ENCODE measurements at places on chromosomes 12 and 14.

DNA sequence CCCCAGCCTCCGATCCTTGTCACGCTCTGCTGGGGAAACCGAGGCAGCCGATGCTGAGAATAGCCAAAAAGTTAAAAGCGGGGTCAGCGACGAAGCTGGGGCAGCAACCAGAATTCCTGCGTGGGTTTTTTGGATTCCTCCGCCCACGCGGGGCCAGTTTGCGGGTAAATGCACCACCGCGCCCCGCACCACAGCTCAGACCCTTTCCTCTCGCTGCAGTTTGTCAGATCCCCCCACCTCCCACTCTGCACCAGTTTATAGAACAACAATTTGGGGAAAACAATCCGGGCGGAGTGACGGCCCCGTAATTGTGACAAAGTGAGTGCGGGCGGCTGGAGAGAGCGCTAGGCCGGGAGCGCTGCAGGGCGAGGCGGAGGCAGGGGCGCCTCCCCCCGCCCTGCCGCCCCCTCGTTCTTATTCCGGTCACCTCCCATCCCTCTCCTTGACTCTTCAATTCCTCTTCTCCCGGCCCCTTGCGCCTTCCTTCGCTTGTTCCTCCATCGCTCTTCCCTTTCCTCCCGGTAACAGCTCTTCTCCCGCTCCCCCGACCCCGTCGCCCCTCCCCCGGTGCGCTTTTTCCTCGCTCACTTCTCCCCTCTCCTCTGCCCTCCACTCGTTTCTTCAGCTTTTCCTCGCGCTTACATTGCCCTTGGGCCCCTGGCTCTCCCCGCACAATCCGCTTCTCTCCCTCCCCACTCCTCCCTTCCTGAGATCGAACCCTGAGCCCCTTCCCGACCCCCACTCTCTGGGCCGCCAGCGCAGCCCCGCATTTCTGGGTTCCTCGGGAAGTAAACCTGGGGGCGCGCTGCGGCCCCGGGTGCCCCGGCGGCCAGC is 646 bp upstream of the DNAJC22 start:
- DNase-seq, result no peak

GRCh38 chr12:13539051-13539450 is 342.5 kb downstream of the EMP1 start:
- no peak for DNase-seq

GRCh38 chr12:75041472-75041871 is 168.2 kb downstream of the KCNC2 start:
- no peak for DNase-seq

DNA sequence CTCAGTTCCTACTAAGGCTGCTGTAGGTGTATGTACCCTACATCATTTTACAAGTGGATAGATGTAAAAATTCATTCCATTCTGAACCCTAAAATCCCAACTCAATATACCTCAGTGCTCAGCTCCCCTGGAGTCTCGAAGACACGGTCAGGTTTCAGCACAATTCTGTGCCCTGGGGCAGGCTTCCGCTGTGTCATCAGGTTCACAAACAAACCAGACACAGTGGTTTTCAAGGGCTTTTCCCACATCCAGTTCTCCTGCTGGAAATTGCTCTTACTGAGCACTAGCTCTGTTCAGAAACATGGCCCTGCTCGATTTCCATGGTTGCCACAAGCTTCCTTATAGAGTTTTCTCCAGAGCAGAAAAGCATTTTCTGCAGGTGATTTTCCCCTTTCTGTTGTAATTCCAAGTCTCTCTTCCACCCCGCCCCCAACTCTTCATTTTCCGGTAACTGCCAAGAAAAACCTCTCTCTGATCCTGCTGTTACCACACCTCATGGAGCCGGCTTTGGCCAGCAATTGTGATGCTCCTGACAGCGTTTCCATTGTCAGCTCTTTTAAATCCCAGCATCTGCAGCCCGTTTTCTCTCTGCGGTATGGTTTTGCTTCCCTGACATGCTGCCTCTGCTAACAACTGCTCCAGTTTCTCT is 483.0 kb upstream of the CCDC196 start:
- DNase-seq, result no peak

DNA sequence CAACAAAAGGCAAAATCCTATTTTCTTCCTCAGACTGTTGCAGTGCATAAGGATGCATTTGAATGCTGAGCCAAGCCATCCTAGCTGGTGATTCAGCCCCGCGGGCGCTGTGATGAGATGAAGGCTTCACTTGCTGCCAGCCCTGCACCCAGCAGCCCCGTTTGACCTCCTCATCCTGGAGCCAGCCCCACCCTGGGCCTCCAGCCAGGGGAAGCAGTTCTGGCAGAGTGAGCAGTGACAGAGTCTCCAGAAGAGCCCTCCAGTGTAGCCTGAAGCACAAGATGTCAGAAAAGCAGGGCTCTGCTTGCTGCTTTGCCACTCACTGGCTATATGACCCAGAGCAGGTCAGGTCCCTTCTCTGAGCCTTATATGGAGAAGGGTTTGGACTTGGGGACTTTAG is 96.2 kb upstream of the HSPB8 start:
- DNase-seq, result no peak

DNA sequence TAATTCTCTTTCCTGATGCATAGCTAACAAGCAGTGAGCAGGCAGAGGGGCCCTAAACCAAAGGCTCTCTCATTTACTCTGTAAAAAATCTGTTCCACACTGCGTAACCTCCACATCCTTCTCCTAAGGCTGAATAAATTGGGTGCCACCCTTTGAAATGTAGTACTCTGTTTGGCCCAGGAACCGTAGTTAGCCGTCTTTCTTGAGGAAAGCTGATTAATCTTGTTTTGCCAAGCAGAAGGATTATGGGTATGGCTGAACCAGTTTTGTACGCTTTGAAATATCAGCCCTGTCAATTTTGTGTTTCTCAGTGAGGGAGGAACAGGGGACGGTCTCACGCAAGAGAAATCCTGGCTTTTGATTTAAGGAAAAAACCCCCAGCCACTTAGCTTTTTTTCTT is 19.7 kb downstream of the EML1 start:
- no peak for DNase-seq

- no peak for DNase-seq
Measured at GRCh38 chr12:92640691-92641090, 62.1 kb upstream of the PLEKHG7 start.

DNA sequence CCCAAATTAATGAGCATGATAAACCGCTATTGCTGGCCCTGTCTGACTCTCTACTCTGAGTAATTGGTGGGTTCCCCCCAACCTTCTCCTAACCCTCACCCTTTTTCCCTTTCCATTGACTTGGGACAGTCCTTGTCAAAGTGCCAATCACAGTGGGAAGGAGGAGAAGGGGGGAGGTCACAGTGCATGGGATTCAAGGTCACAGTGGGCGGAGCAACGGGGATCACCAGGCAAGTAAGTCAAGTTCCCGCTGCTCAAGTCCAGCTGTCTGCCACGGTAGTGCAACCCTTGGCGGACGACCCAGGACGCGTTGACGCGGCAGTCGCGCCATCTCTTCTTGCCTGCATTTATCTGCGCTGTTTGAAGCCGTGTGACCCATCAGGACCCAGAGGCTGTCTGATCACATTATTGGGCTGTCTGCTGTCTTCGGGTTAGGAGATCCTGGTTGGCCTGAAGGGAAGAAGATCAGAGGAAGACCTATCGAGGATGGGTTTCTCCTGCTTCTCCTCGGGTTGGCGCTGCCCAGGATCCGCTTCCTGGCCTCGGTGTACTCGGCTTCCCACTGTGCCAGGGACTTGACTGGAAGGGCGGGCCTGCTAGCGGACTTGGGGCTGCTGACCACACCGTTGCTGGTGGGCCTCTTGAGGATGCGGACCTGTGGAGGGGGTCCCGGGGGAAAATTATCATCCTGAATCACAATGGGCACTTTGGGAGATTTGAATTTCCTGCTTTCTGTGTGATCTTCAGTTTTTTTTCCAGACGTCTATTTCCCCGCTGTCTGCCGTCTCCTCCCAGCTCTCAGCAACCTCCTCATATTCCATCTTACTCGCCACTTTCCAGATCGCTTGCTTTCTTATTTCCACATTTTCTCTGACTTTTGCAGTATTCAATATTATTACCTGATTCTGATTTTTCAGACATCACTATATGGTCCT is 3.1 kb upstream of the MDM2 start:
- no peak for DNase-seq

DNA sequence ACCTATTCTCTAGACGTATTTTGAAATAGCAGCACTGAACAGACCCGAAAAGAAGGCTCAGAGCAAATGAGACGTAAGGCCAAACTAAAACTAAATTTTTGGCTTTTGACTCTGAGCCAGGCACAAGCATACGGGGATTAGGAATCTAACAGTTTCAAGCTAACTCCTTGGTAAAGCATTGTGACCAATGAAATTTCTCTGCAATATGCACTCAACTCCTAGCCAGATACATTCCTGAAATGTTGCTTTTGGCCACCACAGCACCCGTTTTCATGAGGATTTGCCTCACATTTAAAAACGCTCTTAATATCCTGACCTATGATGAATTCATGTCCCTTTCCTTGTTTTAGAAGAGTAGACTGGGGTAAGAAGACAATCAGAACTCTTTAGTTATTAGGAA is 53.1 kb upstream of the NPFF start:
- DNase-seq, result no peak

DNA sequence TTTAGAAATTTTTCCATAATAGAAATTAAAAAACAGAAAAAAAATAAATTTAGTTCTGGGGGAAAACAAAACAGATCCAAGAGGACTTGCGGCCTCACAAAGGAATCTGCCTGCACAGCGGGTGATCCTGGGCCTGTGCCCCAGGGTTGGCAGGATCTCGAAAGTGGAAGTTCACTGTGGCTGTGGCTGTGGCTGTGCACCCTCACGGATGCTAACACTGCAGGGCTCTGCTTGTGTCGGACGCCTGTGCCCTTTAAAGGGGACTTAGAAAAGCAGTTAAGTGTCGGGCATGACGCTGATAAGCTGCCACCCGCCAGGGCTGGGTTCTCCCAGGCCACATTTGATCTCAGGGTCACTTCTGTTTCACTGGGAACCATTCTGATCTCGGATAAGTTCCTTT is 209.1 kb downstream of the TTC7B start:
- no peak for DNase-seq

DNA sequence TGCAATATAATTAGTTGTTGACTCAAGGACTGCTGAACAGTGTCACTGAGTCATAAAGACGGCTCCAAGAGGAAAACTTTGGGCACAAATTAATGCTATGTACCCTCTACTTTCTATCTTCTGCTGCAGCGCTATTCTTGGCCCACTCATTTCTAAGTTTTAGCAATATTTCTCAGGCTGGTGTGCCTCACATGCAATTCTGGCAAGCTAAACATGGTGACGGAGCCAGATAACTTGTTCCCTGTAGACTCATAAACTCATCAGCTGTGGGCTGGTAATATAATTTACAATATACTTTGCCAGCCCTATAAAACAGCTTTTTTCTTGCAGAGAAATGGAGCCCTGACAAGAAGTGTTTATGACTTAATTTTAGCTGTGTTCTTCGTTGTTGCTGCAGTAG is 615.1 kb downstream of the NRXN3 start:
- DNase-seq, result no peak

- no peak for DNase-seq
Measured at GRCh38 chr12:65882486-65882885, 58.2 kb downstream of the HMGA2 start.

- DNase-seq, result no peak
Measured at GRCh38 chr12:92304371-92305055, 158.9 kb upstream of the BTG1 start.

GRCh38 chr12:79033788-79034187 is 169.2 kb downstream of the SYT1 start:
- DNase-seq, result no peak

GRCh38 chr14:54450535-54450934 is 9.4 kb upstream of the CNIH1 start:
- no peak for DNase-seq

DNA sequence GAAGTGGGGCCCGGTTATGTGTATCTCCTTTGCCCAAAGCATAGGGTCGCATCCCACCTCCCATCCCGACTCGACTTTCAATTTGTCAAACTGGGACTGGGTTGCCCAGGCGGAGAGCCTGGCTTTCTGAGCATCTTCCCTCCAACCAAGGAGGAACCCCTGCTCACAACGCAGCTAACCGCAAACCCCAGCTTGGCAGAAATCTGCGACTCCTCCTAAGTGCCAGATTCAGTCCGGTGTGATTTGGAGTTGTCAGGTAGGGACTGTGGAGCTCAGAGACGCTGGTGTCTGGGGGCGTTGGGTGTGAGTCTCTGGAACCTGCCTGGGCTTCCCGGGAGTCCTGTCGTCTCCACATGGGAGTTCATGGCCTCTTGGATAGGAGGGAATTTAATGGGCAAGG is 1126.7 kb downstream of the AACS start:
- no peak for DNase-seq

DNA sequence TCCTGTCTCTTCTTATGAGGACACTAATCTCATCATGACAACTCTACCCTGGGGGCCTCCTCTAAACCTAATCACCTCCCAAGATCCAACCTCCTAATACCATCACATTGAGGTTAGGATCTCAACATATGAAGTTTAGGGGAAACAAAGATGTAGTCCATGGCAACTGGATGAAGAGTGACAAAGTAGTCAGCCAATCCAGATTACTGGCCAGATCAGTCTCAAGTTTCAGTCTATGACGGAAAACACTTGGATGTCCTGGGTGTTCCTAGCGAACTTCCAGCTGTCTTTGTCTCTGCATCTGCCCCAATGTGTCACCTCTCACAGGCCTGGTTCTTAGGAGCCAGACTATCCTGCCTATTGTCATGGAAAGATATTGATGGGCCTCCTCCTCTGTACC is 630.8 kb downstream of the AACS start:
- no peak for DNase-seq

- no peak for DNase-seq
Measured at GRCh38 chr12:38689195-38689594, 216.2 kb downstream of the CPNE8 start.

DNA sequence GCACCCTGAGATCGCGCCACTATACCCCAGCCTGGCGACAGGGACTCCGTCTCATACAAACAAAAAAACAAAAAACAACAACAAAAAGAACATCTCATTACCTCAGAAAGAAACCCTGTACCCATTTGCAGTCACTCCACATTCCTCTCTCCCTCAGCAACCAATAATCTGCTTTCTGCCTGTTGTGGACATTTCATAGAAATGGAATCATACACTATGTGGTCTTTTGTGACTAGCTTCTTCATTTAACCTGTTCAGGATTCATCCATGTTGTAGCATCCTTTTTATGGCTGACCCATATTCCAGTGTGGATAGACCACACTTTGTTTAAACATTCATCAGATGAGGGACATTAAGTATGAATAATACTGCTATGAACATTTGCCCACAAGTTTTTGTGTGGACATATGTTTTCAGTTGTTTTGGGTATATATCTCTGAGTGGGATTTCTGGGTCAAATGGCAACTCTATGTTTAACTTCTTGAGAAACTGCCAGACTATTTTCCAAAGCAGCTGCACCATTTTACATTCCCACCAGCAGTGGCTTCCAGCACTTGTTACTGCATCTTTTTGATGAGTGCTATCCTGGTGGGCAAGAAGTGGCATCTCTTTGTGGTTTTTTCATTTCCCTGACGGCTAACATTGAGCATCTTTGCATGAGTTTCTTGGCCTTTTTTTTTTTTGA is 5.9 kb upstream of the RCOR1 start:
- DNase-seq, result no peak

- no peak for DNase-seq
Measured at GRCh38 chr12:110179291-110179690, 55.1 kb downstream of the IFT81 start.

GRCh38 chr12:81779216-81779615 is 20.1 kb upstream of the PPFIA2 start:
- DNase-seq, result no peak

All from NCI-H774 (cell line).